ENCODE measurements at places on chromosomes 5 and 9. TPM values are rescaled to one million over a fixed set of nuclear protein-coding genes. Genes with fewer than 3 reads are reported as not detected.

Gene ANKRD55
- total RNA-seq: not detected

- no peaks in the 10 kb centered on the region for H3K36me3 ChIP-seq
- no peak for DNase-seq
- H3K4me1 ChIP-seq: peaks cover 15% of the 10 kb centered on the region
- no peak overlapping the region for H3K27ac ChIP-seq
- H3K4me3 ChIP-seq: no peak overlapping the region
- no peaks in the 10 kb centered on the region for H3K27me3 ChIP-seq
Observed at GRCh38 chr9:107180206-107180605, 102.9 kb upstream of the RAD23B start.

- no peak for DNase-seq
- no peaks in the 10 kb centered on the region for H3K4me1 ChIP-seq
- no peaks in the 10 kb centered on the region for H3K27me3 ChIP-seq
- no peak overlapping the region for H3K4me3 ChIP-seq
Observed at GRCh38 chr9:74095925-74096324, 401.2 kb upstream of the RORB start.

Gene COL15A1
- total RNA-seq: 34.7 TPM

Gene PCDHAC1
- 0.36 TPM for total RNA-seq

Gene FAM221B
- total RNA-seq: not detected

Gene TAF11L5
- total RNA-seq: not detected

Gene ST8SIA4
- total RNA-seq: 2.2 TPM

- peaks cover 75% of the 10 kb centered on the region for H3K4me1 ChIP-seq
- H3K36me3 ChIP-seq: peaks cover 9% of the 10 kb centered on the region
- DNase-seq: no peak
Observed at GRCh38 chr5:14266686-14267085, 123.5 kb downstream of the TRIO start.

DNA sequence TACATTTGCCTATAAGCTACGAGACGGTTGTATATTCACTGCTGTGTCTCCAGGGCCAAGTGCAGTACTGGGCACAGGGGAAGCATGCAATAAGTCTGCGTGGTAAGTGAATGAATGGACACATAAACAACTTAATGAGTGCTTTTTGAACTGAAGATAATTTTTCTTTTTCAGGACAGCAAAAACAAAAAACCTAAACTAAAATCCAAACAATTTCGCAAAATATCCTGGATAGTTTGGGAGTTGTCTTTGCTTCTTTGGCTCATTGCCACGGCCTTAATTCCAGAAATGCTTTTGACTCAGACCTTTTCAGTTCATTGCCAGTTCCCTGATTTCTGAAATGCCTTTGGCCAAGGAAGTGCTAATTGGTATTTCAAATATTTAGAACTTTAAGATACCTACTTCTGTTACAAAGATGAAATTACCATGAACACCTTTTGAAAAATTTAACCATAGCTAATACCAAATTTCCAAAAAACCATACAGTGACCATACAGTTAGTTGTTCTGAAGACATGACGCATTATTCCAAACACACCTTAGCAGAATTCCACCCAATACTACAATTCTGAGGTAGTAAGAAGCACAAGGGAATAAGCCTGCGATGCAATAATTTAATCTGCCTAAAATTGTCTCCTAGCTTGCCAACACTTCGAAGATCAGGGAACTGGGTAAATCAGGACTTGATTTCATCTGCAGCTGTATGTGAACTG is 42.8 kb downstream of the TEK start:
- H3K4me3 ChIP-seq: no peak overlapping the region
- H3K27ac ChIP-seq: no peak overlapping the region
- H3K4me1 ChIP-seq: no peaks in the 10 kb centered on the region
- no peak for DNase-seq
- no peaks in the 10 kb centered on the region for H3K27me3 ChIP-seq
- no peaks in the 10 kb centered on the region for H3K36me3 ChIP-seq

GRCh38 chr5:91712718-91713117 is 329.6 kb upstream of the ARRDC3 start:
- no peak overlapping the region for H3K4me3 ChIP-seq
- H3K27ac ChIP-seq: no peak overlapping the region
- DNase-seq: no peak
- H3K4me1 ChIP-seq: no peaks in the 10 kb centered on the region

DNA sequence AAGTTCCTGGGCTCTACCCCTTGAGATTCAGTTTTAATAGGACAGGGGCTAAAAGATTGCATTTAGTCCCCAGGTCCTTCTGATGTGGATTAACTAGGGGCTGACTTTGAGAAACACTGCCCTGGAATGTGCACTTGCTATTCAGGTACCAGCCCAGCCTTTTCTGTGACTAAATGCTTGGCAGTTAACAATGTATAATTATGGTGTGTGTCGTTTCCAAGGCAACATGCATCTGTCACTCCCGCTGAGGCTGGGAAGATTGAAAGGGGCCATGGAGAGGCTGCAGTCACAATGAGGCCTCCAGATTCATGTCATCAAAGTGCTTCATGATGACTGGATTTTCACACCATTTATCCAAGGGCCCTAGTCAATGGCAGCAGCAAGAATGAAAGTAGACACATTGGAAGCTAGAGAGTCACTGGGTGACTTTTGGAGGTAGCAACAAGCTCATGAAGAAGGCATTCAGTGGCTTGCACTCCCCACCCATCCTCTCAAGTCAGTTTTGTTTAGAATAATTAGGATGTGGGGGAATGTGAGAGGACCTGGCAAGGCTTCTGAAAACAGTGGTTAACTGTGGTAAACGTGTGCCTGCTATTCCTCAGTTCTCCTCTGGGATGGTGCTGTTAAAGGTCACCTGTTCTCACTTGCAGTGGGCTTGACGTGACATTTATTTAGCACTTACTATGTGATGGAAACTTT is 28.3 kb downstream of the RAI14 start:
- no peak for DNase-seq
- no peak overlapping the region for H3K27ac ChIP-seq
- no peaks in the 10 kb centered on the region for H3K36me3 ChIP-seq
- H3K4me3 ChIP-seq: no peak overlapping the region
- no peaks in the 10 kb centered on the region for H3K4me1 ChIP-seq

Gene ADAMTS19
- total RNA-seq: 0.69 TPM

- no peak overlapping the region for H3K27ac ChIP-seq
- no peak overlapping the region for H3K4me3 ChIP-seq
- no peaks in the 10 kb centered on the region for H3K27me3 ChIP-seq
- no peaks in the 10 kb centered on the region for H3K4me1 ChIP-seq
- no peak for DNase-seq
Observed at GRCh38 chr5:153926201-153926600, 112.5 kb downstream of the FAM114A2 start.

- H3K27ac ChIP-seq: no peak overlapping the region
- no peak overlapping the region for H3K4me3 ChIP-seq
- no peaks in the 10 kb centered on the region for H3K27me3 ChIP-seq
- H3K4me1 ChIP-seq: no peaks in the 10 kb centered on the region
Observed at GRCh38 chr9:29297592-29297991, 1724.3 kb upstream of the C9orf72 start.

Gene GPR21
- not detected for total RNA-seq

Gene GRM6
- not detected for total RNA-seq

Gene SLC6A18
- total RNA-seq: not detected

Gene RABGAP1
- total RNA-seq: 33.6 TPM

DNA sequence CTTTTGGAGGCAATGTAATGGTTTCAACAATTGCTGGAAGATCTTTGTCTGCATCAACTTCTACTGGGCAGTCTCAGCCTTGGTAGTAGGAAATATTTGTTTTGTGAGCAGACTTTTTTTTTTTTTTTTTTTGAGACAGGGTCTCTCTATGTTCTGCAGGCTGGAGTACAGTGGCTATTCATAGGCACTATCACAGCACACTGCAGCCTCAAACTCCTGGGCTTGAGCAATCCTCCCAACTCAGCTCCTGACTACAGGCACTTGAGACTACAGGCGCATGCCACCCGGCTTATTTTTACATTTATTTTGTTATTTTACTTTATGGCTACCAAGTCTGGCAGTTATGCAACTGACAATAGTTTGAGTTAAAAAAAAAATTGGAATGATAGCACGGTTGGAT is 187.3 kb downstream of the SNX18 start:
- H3K36me3 ChIP-seq: no peaks in the 10 kb centered on the region
- DNase-seq: no peak
- no peak overlapping the region for H3K4me3 ChIP-seq
- H3K27me3 ChIP-seq: no peaks in the 10 kb centered on the region

Gene COL5A1
- 3.9 TPM for total RNA-seq

DNA sequence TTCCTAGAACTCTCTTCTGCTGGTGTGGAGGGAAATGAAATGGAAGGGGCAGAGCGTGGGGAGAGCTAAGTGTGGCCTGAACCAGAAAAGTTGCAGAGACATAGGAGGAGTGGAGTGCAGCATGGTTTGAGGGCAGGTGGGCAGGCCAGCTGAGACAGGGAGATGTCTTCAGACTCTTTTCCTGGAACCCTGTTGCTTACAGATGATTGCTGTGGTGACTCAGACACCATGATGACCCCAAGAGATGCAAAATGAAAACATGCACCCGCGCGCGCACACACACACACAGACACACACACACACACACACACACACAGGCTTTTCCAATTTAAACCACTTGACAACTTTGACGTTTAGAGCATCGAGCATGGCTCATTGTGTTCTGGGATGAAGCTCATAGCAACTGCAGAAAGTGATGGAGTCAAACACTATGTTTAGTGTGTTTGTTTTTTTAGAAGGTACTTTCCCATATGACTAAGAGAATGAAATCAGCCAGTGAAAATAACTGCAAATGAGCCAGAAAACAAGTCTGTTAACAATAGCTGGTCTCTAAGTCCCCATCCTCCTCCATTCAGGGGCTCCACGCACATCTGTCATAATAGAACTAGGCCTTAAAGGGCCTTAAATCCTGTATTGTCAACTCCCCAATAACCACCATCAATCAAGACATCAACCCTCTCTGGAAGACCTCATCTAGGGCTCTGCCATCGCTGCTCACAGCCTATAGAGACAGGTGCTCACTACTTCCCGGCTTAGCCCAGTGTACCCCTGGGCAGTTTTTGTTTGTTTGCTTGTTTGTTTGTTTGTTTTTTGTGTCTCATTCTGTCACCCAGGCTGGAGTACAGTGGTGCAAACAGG is 9.6 kb downstream of the TMOD1 start:
- peak overlapping the region; percentile 88 for H3K27ac ChIP-seq
- peak; percentile 62 for DNase-seq
- H3K4me1 ChIP-seq: peaks cover 67% of the 10 kb centered on the region
- H3K4me3 ChIP-seq: no peak overlapping the region
- H3K36me3 ChIP-seq: peaks cover 7% of the 10 kb centered on the region
- H3K27me3 ChIP-seq: no peaks in the 10 kb centered on the region
